ENCODE measurements at places on chromosomes 7 and 10.
A peak's percentile ranks its signal among the peaks of the same experiment; 100 is the strongest.

- DNase-seq, result no peak
Measured at GRCh38 chr7:134783294-134784069, 4.0 kb downstream of the CALD1 start.

- peak; percentile 24 for DNase-seq
Measured at GRCh38 chr10:33800986-33801385, 466.5 kb upstream of the NRP1 start.

GRCh38 chr7:55593515-55594318, 21.4 kb upstream of the VOPP1 start:
- peak; percentile 36 for DNase-seq

- no peak for DNase-seq
Measured at GRCh38 chr7:28641752-28642545, 229.6 kb downstream of the CREB5 start.

GRCh38 chr10:102935505-102935904, 17.4 kb downstream of the CNNM2 start:
- DNase-seq, result no peak
